ENCODE measurements at places on chromosomes 11 and 22.

DNA sequence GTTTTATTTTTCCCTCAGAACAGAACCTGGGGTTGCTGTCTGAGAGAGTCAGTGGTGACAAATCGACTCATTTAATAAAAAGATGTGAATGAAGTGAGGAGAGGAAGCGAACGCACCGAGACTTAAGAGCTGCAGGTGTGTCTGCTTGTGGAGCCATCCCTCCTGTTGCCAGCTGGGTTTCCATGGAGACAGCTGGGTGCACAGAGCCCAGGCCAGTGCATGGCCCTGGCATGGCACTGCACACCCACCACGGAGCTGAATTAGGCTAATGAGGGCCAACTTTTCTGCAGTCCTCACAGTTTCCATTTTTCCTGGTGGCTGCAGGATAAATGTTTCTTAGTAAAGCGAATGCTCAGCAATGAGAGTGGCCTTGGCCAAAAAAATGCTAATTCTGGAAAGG is 750.2 kb downstream of the OPCML start:
- DNase-seq: no peak

- no peak for DNase-seq
These were observed 36.8 kb downstream of the MYH9 start for GRCh38 chr22:36350751-36351594.

GRCh38 chr11:128592454-128592853 is 5.1 kb upstream of the ETS1 start:
- DNase-seq: no peak

DNA sequence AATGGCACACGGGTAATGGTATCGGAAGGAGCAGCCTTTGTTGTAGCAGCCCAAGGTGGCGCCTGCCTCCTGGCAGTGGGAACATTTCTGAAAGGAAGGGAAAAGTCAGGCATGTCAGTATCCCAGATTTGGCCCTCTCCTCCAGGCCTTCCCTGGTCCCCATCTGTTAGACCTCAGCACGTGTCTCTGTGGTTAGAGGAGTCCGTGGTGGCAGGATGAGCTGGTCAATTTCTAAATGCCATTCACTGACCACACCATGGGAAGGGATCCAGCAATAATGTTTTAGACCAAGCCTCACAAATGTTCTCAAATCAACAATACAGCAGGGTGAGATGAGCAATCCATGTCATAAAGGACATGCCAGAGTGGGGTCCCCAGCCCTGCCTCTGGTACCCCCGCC is 49.0 kb upstream of the CYP2D6 start:
- DNase-seq: no peak

GRCh38 chr11:86918973-86919372 is 36.2 kb downstream of the FZD4 start:
- no peak for DNase-seq

DNA sequence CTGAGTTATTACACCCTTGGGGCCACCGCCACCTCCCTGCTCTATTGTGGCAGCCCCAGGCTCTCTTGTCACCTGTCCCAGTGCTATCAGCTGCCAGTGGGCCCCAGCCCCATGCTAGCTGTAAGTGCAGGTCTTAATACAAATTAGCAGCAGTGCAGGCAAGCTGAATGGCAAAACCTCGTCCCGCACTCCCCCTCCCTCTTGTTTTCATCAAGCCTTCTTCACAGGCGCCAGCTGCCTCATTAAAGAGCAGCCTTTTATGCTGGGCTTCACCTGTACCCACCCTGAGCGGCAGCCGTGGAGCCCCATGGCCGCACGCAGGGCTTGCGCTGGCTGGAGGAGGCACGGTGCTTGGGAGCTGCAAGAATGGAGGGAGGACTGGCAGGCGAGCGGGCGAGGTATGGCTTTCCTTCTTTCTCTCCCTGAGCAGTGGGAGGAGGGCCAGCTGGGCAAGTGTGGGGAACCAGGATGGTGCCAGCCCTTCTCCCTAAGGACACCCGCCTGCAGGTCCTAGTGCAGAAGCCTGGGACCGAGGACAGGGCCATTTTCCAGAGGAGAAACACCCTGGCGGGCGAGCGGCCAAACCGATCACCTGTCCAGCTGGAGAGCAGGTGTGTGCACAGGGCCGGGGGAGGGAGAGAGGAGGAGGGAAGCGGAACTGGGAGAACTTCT is 70.7 kb downstream of the FLI1 start:
- DNase-seq: no peak

- DNase-seq: no peak
These were observed 682.6 kb downstream of the JRKL start for GRCh38 chr11:97072420-97072819.

- no peak for DNase-seq
These were observed 5.3 kb downstream of the CSF2RB start for GRCh38 chr22:36918586-36919284.

DNA sequence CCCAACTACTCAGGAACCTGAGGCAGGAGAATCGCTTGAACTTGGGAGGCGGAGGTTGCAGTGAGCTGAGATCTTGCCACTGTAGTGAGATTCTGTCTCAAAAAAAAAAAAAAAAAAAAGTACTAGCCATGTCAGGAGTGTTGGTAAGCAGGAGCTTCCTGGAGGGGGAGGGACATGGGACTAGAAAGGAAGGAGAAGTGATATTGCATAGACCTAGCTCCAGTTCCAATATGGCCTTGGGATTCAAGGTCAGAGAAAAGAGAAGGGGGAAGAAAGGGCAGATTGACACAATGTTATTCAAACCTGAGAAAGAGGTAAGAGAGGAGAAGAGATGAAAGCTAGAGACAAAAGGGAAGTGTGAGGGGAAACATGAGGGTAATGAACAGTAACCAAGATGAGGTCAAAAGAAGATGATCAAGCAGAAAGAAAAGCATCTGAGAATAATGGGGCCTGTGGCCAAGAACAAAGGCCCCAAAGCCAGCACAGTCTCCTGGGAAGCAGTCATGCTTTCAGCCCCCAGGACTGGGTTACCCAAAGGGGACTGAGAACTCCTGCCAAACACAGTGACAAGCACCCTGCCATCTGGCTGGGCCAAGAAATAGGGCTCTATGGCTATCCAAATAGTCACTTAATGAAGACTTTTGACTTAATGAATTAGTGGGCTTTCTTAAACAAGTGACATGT is 51.7 kb upstream of the FTH1 start:
- DNase-seq: no peak

DNA sequence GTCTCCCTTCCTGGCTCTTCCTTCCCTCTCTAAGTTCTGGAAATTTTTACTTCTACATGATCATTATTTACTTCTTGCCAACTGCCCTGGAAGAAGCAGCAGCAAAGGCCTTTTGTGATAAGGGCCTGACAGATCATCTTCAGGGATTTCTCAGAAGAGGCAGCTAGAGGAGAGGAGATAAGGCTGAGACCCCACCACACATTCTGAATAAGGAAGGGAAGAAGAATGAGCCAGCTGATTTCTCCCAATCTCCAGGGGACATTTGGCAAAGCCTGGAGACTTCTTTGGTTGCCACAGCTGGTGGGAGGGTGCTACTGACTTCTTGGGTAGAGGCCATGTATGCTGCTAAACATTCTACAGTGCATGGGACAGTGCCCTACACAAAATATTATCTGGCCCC is 122.4 kb upstream of the OR9Q1 start:
- DNase-seq: no peak

DNA sequence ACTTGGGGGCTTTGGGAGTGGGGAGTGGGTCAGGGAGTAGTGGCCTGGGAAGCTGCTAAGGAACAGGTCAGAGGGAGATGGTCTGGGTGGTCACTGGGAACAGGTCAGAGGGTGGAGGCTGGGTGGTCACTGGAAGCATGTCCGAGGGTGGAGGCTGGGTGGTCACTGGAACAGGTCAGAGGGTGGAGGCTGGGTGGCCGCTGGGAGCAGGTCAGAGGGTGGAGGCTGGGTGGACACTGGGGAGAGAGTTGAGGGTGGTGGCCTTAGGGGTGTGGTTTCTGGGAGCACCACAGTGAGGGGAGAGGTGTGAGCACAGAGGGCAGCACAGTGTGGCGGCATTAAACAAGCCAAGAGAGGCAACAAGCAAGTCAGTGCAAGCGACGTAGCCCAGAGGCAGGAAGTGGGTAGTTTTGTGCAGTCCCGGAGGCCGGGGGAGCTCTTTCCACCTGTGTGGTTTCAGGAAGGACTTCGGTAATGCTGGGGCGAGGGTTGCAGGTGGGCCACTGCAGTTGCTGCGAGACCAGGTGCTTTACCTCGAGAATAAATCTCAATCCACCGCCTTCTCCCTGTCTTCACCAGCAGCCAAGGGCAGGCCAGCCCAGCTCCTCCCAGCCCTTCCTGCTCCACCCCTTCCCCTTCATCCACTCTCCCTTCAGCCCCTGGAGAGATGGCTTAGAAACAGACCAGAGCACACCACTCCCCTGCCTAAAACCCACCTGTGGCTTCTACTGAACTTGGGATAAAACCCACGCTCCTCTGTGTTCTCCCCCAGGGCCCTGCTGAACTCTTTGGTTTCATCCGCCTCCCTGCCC is 3.2 kb upstream of the CACNA1I start:
- no peak for DNase-seq

DNA sequence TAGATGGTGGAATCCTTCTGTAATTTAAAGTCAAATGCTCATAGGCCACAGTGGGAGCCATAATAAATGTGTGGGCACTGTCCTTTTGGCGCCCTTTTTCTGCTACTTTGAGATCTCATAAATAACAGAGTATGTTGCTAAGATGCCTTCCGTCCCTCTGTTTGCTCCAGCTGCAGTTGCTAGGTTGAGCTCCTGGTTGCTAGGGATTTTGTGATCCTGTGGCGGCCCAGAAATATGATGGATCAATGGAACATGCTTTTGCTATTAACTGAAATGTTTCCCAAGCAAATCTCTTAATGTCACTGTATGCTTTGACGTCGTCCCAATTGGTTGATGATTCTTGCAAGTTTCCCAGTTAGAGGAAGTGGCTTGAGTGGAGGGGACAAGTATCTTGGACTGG is 53.5 kb downstream of the MYO18B start:
- no peak for DNase-seq

GRCh38 chr11:26188554-26188953 is 143.4 kb upstream of the ANO3 start:
- DNase-seq: no peak

DNA sequence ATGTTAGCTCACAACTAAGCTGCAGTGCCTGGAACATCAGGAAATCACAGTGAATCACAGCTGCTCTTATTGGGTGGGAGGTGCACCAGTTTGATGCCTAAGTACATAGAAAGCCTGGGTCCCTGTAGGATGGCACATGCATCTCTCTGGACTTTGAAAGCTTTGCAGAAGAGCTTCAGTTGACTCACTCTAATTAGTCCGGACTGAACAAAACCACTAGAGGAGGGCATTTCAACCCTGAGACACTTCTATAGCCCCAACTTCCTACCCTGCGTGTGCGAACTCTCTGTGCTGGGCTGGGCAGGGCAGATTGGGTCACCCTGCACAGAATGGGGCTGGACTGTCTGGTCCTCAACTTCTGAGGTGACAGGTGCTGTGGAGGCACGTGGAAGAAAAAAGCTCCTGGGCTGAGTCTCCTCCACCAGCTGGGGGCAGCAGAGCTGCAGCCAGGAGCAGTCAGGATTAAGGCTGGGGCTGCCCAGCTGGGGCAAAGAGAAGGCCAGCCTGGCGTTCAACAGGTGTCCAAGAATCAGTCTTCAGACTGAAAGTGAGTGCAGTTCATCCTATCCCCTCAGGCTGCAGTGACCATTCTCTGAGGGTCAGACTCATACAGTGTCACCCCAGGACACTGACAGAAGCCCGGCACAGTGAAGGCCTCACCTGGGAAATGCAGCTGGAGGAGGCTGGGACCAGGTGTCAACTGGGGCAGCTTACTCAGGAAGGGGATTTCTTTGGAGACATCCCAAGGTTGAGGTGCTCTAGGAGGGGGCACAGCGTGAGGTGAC is 22.1 kb downstream of the GGTLC2 start:
- DNase-seq: no peak

- DNase-seq: no peak
These were observed 49.6 kb upstream of the SLC25A1 start for GRCh38 chr22:19228179-19228578.

- no peak for DNase-seq
These were observed 15.8 kb downstream of the UPB1 start for GRCh38 chr22:24510637-24511625.

DNA sequence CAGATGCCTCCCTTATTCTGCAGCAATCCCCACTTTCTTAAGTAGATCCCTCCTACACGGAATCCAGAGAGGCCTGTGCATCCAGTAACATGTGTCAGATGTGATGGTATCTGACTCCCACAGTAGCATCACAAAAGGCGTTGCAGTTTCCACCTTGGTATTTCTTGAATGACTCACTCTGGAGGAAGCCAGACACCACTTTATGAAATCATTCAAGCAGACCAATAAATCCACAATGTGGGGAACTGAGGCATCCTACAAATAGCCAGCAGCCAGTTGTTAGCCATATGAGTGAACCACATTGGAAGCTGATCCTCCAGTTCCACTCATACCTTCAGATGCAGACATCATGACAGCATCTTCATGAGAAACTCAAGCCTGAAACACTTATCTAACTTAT is 798.1 kb downstream of the OPCML start:
- DNase-seq: no peak

- no peak for DNase-seq
These were observed 21.0 kb upstream of the UVRAG start for GRCh38 chr11:75793966-75794365.

- DNase-seq: no peak
These were observed 416.5 kb upstream of the DDI1 start for GRCh38 chr11:103619938-103620337.

- no peak for DNase-seq
These were observed 104.5 kb downstream of the CTTN start for GRCh38 chr11:70502677-70503467.

DNA sequence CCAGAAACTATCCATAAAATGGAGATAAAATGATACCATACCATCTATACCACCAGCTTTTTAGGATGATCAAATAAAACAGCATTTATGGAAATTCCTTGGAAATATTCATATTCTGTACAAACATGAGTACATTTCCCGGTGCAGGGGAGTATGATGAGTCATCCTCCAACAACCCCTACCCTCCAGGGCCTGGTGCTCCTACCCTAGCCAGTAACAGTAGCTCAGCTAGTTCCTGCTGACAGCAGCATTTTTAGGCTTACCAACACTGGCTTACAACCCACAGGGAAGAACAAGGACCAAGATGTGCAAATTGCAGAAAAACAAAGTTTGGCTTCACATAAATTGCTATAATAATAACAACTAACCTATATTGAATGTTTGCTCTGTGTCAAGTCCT is 406.2 kb upstream of the CADM1 start:
- DNase-seq: no peak

- no peak for DNase-seq
These were observed 24.8 kb downstream of the NARS2 start for GRCh38 chr11:78549624-78550409.

GRCh38 chr11:35100013-35100383 is 39.0 kb upstream of the CD44 start:
- no peak for DNase-seq

GRCh38 chr22:45544588-45545170 is 42.0 kb downstream of the FBLN1 start:
- no peak for DNase-seq

GRCh38 chr11:73648571-73649046 is 2.2 kb downstream of the PLEKHB1 start:
- no peak for DNase-seq

- DNase-seq: no peak
These were observed 30.7 kb downstream of the BUD13 start for GRCh38 chr11:116742104-116742503.
